AG09309 (cell line): ENCODE measurements at places on chromosomes 5 and 9.

- no peak for DNase-seq
Observed at GRCh38 chr5:103674739-103675138, 112.2 kb upstream of the NUDT12 start.

DNA sequence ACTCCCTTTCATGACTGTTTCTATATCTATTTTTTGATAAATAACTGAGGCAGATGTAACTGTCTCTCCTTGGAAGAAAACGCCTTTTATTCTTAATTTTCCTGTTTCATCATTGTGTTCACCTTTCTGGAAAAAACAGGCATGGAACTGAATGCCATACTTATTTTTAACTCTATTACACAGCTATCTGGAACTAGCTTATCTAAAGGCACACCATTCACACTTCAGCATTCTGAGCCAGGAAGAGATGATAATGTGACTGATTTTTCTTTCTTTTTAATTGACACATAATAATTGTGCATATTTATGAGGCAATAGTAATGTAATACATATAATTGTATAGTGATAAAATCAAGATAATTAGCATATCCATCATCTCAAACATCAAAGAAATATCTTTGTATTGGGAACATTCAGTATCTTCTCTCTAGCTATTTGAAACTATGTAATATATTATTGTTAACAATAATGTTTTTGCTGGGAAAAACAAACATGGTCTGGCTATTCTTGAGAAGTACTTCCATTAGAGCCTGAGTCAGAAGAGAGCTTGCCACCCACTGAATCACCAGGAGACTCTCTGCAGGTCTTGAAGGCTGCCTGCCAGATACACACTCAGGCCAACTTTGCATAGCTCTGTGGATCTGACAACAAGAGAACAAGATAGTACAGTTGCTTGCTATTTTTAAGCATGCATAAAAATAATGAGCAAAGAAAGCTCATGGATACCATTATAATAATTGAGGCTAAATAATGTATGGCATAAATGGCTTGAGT is 501.0 kb upstream of the EDIL3 start:
- no peak for DNase-seq

- no peak for DNase-seq
Observed at GRCh38 chr9:27540502-27540901, 10.9 kb upstream of the MOB3B start.

- no peak for DNase-seq
Observed at GRCh38 chr5:107826311-107827000, 155.7 kb upstream of the EFNA5 start.

DNA sequence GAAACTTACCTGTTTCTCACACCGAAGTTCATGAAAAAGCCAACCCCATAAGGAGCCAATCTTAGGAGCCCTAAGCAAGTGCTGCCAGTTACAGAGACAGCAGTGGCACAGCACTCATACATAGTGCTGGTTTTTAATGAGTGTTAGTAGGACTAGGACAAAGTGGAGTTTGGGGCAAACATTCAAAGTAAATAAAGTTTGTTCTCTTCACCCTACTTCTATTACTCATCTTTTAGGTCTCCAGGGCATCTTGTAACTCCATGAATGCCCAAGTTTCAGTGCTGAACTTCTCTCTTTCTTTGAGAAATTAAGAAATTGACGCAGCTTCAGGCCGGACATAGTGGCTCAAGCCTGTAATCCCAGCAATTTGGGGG is 584.7 kb downstream of the EBF1 start:
- no peak for DNase-seq

- no peak for DNase-seq
Observed at GRCh38 chr9:14935106-14935751, 25.0 kb upstream of the FREM1 start.

- DNase-seq: no peak
Observed at GRCh38 chr5:65805089-65805488, 83.1 kb downstream of the NLN start.

- no peak for DNase-seq
Observed at GRCh38 chr5:18961234-18961633, 1026.8 kb downstream of the CDH18 start.

DNA sequence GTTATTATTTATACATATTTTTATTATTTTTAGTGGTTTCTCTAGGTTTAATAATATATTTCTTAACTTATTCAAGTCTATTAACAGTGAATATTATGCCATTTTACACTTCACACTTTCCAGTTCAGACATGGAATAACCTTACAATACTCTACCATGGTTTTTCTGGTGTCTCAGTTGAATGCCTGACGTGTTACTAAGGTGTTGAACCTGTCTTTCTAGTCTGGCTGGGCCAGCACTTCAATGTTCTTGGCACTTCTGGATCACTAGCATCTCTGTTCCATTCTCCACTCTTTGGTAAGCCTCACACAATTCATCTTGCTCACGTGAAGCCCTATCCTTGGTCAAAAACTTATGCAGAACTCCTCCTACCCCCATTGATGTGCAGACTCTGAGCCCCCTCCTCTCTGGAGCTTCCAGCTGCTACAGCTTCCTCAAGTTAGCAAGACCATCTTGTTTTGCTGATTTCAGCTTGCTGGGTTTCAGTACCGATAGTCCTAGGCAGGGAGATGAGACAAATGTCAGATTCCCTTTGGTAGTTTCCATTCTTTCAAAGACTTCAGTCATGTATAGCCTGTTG is 243.1 kb downstream of the FBXO4 start:
- no peak for DNase-seq
